ENCODE measurements at places on chromosomes 5 and 9.

GRCh38 chr9:126093771-126094170 lies 232.9 kb upstream of the MVB12B start:
- DNase-seq = no peak

DNA sequence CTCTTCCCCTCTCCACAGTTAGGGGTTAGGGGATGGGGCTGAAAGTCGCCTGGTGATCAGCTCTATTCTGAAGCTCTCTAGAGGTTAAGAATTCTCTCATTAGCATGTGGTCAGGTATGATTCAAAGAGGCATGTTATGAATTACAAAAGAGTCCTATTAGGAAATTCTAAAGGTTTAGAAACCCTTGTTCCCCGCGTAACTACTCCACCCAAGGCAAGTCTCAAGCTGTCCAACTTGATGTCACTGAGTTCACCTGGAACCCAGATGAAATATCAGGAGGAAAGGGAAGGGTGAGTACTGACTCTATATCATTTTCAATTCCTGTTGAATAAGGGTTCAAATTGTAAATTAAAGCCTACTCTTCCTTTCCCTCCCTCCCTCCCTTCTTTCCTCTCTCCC lies 18.1 kb upstream of the RNF145 start:
- no peak for DNase-seq

DNA sequence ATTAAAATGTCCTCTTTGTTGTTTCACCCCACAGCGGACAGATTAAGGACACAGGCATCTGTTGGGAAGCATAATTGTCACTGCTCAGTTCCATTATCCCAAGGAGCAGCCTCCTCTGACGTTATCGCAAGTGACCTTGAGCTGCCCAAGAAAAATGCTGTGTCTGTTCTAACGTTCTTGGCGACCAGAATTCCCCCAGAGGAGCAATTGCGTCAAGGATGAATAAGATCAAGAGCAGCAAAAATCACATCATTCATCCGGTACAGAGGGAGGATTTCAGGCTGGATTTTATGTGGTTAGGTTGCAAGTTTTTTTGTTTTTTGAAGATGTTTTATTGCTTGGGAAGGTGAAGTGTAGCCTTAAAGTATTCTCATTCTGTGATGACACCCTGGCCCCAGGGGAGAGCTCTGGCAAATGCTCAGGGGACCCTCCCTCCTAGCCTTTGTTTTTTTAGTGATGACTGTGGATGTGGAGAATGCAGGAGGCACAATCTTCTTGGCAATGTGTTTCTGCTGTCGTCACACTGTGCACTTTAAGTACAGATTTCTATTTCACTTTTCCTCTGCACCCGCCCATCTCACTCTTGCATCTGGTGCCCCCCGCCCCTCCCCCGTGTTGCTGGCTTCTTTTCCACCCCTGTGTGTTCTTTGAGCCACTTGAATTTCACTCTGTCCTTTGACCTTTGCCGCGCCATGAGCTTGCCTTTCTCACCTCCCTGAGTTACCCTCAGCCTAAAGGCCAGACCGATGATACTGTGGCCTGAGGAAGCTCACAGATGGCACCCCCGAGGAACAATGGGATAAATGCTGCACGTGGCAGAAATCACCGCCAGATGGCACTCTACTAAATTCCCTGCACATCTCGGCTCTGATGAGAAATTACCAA lies 308.5 kb downstream of the RAB3C start:
- DNase-seq = peak; percentile 30

DNA sequence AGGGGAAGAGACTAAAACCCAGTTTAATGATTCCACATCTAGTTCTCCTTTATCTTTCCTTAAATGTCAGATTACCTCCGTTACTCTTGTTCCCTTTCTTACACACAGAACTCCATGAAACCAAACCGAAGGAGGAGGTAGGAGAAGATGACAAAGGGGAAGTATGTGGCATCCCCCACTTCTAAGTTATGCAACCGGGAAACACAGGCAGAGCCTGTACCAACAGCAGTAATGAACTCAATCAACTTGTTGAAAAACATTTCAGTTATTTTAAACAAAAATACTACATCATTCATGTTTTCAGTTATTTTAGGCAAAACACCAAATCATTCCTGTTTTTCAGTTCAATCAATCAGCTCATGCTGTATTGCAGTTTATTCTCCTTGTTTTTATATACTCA lies 101.8 kb downstream of the PCSK1 start:
- DNase-seq = no peak

GRCh38 chr5:69300537-69301203 lies 31.9 kb downstream of the CCDC125 start:
- no peak for DNase-seq

- no peak for DNase-seq
These were observed 41.1 kb upstream of the NEK6 start for GRCh38 chr9:124216474-124217176.

GRCh38 chr5:61162832-61163567 lies 732 bp upstream of the SMIM15 start:
- DNase-seq = no peak

- DNase-seq = no peak
These were observed 38.3 kb upstream of the DAB2IP start for GRCh38 chr9:121613009-121613752.

DNA sequence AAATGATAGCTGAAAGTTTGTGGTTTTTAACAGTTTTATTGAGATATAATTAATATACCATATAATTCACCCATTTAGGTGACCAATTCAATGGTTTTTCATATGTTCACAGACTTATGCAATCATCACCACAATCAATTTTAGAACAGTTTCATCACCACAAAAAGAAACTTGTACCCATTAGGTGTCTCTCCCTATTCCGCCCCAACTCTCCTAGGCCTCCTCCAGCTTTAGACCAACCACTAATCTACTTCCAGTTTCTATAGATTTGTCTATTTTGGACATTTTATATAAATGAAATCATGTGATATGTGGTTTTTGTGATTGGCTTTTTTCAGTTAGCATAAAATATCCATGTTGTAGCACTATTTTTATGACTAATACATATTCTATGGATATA lies 38.6 kb downstream of the YTHDC2 start:
- no peak for DNase-seq

GRCh38 chr5:65263321-65263720 lies 218.4 kb downstream of the ADAMTS6 start:
- no peak for DNase-seq

GRCh38 chr5:142663246-142663645 lies 22.6 kb downstream of the FGF1 start:
- no peak for DNase-seq

DNA sequence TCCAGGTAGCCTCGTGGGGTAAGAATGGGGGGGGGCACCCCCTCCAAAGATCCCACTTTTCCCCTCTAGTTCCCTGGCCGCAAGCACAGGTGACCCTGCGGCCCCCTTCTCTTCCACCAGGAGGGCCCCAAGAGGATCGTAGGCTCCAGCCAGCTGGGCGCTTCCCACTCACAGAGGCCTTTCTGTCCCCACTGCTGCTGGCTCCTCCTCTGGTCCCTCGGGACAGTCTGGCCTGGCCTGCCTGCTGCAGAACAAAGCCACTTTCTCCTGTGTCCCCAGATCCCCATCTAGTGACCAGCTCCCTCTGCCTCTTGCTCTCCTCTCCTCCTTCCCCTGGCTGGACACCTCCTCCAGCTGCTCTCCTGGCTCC lies 534 bp upstream of the SAPCD2 start:
- no peak for DNase-seq

DNA sequence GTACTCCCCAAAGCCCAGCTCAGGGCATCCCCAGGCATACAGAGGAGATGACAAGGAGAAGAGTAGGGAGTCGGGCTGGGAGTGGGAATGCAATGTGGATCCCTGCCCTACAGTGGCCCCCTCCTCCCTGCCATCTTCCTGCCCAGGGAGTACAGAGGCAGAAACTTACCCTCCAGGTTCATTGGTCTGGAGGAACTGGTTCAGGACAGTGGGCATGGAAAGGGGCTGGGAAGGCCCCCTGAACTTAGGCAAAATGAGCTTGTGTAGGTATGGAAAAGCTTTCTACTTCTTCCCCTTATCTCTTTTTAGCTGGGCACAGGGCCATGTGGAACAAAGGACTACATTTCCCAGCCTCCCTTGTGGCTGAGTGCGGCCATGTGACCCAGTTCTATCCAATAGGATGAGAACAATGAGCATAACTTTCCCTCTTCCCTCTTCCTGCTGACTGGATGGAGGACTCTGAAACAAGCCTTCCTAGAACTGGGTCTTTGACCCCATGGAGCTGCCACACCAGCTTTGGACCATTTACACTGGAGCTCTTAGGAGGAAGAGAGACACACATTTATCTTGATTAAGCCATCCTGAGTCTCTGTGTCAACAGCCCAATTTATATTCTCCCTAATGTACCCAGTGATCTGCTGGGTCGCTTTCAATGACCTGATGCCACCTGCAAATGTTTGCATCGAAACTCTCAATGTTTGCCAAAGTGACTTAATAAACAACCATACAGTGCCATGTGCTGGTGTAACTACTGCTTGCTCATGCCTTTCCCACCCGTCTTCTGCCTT lies 25.0 kb upstream of the HMCN2 start:
- no peak for DNase-seq

GRCh38 chr5:177428574-177429217 lies 2.2 kb downstream of the GRK6 start:
- DNase-seq = no peak

- DNase-seq = no peak
These were observed 10.8 kb upstream of the FOXD1 start for GRCh38 chr5:73459366-73459765.

DNA sequence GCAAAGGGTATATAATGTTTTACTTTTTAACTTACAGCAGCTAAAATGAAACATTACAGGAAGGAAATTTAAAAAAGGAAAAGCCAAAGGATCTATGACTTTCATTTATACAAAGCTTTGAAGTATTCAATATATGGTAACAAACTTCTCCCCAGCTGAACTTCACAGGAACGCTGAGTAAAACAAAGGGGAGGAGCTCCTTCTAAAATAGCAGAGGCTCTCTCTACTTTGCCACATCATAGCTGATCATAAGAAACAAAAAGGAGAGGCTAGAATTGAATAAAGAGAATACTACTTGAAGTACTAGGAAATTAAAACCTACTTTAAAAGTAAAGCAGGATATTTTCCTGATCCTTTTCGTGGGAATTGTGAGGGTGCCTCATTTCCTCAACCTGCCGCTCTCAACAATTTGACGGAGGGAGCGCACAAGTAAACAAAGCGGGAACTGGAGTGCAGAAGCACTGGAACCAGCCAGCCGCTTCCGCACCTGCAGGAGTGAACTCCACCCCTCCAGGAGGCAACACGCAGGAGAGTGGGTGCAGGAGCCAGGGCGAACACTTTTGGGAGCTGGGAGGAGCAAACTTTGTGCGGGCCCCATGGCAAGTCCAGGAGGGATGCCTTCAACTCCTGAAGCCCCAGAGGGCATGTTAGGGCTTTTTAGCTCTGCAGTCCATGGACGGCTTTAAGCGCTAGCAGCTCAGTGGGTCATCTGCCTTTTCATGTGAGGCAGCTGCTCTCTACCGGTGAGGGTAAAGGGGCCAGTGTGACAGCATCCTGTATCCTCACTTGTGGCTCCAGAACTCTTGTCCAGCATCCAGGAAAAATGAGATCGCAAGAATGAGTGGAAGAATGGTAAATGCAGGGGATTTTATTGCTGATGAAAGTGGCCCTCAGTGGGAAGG lies 757.4 kb downstream of the PTPRD start:
- no peak for DNase-seq

DNA sequence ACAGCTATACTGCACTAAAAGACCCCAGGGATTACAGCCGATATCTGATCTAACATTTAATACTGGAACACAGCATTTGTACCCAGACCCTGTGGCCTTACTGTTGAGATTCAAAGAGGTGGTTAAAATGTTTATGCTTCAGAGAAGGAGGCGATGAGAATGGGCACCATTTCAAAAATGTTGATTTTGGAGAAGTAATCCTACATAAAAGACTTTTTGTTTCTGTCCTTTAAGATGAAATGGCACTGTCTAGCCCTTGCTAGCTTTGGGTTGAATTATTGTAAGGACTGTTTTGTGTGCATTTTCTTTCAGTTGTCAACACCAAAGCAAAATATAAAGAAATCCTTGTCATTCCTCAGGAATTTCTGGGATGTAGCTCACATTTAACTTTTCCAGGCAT lies 288.5 kb upstream of the ANKH start:
- no peak for DNase-seq

GRCh38 chr5:132962429-132963021 lies 909 bp downstream of the AFF4 start:
- DNase-seq = no peak

DNA sequence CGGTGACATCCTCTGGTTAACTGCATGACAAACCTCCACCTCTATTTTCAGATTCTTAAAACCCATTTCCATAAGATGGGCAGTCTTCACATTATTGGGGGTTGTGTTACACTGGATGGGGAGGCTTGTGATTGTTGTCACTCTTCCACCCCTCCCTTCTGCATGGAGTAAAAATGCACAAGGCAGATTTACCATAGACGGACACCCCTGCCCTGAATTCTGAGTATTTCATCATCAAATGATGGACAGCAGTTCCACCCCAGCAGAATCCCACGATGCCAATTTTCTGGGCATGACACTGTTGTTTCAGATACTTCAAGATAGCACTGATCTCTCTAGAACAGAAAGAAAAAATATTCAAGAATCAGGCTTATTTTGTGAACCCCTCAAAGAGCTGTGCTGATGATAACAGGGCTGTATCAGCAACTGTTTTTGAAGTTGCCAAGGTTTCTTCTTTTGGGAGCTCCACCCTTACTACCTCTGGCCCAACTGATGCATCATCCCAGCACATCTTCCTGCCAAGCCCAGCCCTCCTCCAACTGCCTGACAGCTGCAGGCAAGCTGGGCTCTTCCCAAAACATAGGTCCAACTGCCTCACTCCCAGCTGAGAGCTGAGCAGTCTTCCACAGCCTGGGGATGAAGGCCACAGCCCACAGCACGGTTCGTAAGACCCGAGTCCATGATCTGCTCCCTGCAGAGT lies 21.4 kb downstream of the CMBL start:
- no peak for DNase-seq

DNA sequence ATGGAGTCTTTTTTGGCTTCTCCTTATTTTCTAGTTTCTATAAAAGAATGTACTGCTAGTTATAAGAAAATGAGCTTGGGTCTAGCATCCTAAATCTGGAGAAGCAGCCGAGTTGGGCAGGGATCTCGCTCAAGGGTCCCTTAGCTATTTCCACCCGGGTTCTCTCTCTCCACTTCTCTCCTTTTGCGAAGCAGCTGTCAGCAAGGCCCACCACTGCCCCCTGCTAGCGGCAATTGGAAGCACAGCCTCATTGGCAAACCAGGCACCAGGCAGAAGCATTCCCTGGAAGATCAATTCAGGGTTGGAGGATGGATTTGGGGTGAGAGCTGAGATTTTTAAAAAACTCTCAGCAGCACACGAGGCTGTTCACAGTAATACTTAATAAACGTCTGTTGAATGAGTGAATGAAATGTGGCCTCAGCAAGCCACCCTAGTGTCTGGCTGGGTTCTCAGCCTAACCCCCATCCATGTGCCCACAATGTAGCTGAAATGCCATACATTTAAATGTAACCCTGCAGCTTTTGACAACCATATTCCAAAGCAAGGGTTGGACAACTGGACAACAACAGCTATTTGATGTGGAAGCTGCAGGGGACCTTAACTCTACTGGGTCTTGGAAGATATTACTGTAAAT lies 34.6 kb upstream of the TNIP1 start:
- DNase-seq = peak; percentile 51

DNA sequence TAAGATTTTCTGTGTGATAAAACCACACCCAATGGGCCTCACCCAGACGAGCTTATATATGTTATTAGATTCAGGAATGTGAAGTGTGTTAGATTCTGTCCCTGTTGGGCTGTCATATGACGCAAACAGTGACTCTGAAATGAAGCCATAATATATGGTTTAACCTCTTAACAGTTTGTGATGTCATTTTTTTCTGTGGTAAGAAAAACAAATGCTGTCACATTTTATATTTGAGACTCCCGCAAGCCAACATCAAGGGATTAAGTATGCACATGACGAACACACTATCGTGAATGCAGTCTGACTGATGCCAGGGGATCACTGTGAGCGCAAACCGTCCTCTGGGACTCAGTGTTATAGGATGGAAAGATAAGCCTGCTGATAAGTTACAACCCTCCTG lies 321.7 kb downstream of the SH3GL2 start:
- no peak for DNase-seq

Data from activated T-helper 1 cell treated with Interleukin-2 at 50 U/mL for 16 hours (primary cell).